AG08395 (cell line): ENCODE measurements at places on chromosomes 5 and 9.

DNA sequence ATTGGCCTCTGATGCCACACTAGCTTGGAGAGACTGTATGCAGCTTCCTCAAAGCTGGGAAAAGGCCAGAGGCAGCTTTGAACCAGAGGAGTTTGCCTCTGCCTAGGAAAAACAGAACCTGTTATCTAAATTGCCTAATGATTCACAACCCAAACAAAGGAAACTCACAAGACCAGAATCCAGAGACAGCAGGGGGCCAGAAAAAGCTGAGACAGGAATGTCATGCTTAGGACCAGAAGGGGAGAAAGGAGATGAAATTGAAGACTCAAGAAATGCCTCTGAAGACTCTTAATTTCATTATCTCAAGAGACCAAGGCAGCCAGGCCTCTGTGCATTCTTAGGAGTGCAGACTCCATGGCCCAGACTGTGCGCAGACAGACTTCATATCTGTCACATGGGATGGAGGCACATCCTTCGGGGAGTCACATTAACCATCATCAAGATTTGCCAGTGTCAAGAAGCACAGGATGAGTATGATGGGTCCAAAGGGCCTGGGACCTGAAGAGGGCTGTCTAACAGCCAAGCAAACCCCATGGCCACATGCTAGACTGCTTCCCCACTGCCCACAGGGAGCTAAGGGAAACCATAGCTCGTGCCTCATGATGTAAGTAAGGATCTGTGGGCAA, 57.3 kb downstream of the ARSB start:
- DNase-seq, result peak; percentile 15

- no peak for DNase-seq
These were observed 209.8 kb downstream of the ADAMTS6 start for GRCh38 chr5:65271906-65272305.

GRCh38 chr5:74640954-74641734, 616 bp upstream of the ENC1 start:
- DNase-seq, result peak; percentile 55

GRCh38 chr5:14914623-14915260, 43.2 kb upstream of the ANKH start:
- DNase-seq, result peak; percentile 70

- no peak for DNase-seq
These were observed 49.9 kb upstream of the SHB start for GRCh38 chr9:38118862-38119438.

- DNase-seq, result no peak
These were observed 9.1 kb upstream of the OLFM1 start for GRCh38 chr9:135078361-135078821.

DNA sequence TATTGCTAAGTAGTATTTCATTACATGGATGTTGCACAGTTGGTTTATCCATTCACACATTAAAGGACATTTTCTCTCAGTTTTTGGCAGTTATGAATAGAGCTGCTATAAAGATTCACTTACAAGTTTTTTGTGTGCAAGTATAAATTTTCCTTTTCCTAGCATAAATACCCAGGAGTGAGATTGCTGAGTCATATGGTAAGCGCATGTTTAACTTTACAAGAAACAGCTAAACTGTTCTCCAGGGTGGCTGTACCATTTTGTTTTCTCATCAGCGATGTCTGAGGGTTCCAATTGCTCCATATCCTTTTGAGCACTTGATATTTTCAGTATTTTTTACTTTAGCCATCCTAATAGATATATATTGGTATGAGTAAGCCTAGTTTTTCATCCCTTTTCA, 16.4 kb upstream of the ABCA1 start:
- DNase-seq, result no peak

GRCh38 chr5:159539678-159540077, 209.4 kb upstream of the IL12B start:
- no peak for DNase-seq

DNA sequence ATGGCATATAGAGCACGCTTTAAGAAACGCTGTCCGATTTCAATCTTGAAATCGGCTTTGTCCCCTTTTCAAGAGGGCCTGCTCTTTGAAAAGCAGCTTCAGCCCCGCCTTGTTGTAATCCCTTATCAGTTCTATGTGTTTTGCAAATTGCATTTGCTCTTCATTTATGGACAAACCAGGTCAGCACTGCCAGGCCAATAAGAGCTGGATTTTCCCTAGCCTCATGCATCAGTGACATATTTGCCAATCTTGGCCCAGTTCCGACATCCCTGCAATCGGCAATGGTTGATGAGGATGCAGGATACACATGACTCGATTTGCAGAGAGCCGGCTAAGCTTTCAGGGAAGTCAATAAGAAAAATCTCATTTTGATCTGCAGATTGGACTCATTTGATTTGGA, 529.1 kb upstream of the CLINT1 start:
- DNase-seq, result no peak

DNA sequence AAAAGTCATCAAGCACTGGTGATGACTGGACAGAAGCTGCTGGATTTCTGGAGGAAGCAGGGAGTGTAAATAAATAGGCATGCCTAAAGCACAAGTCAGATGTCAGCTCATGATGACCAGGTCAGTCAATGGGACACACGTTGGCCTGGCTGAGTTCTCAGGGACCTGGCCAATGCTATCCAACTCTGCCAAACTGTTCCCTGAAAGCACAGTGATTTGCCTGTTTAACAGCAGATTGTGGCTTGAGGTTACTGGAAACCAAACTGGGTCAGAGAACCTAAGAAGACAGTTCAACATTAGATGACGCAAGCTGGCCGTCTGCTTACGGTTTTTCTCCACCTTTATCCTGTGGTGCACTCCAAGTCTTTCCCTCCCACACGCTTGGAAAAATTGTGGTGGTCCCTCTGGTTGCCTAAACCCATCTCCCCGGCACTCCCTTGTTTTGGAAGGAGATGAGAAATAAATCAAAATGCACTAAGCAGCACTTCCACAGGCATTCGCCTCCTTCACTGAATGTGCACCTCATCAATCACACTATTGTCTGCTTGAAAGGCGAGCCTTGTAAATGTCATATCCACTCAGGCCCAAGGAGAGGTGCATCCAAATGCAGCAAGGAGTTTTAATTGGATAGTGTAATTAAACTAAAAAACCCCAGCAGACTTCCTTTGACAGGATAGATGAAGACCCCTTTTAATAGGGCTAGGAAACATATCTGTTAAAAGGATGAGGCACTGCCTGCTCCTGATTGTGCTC, 199.4 kb downstream of the GAPVD1 start:
- DNase-seq, result peak; percentile 43

DNA sequence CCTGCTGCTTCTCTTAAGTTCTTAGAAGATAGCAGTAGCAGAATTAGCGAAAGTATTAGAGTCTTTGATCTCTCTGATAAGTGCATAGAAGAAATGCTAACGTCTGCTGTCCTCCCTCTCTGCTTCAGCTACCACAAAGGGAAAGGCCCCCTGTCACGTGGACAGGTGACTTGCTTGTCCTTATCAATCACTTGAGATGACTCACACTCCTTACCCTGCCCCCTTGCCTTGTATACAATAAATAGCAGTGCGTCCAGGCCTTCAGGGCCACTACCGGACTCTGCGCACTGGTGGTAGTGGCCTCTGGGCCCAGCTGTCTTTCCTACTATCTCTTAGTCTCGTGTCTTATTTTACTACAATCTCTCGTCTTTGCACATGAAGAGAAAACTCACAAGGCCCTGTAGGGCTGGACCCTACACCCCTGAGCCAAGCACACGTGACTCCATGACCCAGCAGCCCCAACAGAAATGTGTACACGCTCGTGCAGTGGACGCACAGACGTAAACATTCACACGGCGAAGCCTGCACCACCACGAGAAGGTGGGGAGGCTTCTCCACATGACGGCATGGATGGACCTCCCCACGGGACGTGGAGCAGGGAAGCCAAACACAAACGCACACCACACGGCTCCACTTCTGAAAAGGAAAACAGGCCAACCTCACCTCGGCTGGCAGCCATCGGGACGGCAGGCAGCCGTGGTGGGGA, 38.3 kb downstream of the PNPLA7 start:
- DNase-seq, result no peak

GRCh38 chr9:5500441-5501235, 9.7 kb upstream of the PDCD1LG2 start:
- DNase-seq, result no peak

DNA sequence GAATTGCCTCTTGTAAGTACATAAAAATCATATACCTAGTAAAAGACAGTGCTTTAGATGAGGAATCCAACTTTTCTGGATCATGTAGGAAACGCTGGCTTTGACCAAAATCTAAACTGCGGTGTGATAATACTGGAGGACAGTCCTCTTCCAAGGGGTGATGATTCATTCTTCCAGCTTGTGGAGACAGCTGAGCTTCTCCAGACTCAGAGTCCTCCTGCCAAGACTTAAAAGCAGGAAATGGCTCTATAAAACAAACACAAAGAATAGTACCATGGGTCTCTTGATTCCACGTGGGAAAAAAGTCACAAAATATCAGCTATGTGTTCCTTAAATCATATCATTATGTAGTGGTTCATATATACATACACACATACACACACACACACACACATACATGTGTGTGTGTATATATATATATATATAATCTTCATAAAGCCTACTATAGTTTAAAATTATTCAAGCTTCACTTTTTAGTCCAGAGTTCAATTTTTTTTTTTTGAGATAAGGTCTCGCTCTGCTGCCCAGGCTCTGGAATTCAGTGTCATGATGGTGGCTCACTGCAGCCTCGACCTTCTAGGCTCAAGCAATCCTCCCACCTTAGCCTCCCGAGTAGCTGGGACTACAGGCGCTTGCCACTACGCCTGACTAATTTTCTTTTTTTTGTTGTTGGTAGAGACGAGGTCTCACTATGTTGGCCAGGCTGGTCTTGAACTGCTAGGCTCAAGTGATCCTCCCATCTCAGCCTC, 65.0 kb downstream of the PKD2L2 start:
- DNase-seq, result peak; percentile 88

- no peak for DNase-seq
These were observed 427.3 kb downstream of the PDE4D start for GRCh38 chr5:59466271-59466670.

- DNase-seq, result no peak
These were observed 4.4 kb upstream of the RAPGEF1 start for GRCh38 chr9:131744171-131744719.

DNA sequence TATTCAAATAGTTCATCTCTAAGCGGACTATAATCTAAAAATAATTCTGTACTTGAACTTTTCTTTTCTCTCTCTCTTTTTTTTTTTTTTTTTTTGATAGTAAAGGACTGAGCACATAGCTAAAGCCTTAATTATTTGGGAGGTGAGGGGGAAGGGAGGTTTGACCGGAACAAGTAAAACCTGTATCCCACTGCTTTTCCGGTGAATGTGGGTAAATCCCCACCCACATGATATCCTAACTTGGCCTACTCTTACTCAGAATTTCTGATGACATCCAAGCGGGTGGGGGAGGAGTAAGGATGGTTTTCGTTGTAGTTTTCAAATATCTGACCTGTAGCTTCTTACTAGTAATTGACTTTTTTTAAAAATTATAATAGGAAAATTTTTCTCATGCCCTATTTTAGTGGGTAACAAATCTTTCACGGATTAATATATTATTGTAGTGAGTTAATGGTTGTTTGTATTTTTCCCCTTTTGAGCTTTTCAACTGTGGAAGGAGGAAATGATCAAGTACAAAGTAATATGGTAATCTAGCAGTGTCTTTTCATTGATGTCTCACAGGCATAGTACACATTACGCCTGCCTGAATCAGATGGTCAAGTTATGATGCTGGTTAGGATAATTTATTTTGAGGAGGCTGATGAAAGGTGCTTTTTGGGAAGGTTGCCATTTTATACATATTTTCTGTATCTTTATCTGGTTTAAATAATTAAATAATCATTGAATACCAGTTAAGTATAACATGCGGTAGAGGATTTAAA, 2.2 kb upstream of the ELL2 start:
- DNase-seq, result no peak

GRCh38 chr5:145697251-145697990, 137.7 kb downstream of the PRELID2 start:
- peak; percentile 32 for DNase-seq

GRCh38 chr5:146450002-146450401, 2.9 kb downstream of the TCERG1 start:
- DNase-seq, result no peak

DNA sequence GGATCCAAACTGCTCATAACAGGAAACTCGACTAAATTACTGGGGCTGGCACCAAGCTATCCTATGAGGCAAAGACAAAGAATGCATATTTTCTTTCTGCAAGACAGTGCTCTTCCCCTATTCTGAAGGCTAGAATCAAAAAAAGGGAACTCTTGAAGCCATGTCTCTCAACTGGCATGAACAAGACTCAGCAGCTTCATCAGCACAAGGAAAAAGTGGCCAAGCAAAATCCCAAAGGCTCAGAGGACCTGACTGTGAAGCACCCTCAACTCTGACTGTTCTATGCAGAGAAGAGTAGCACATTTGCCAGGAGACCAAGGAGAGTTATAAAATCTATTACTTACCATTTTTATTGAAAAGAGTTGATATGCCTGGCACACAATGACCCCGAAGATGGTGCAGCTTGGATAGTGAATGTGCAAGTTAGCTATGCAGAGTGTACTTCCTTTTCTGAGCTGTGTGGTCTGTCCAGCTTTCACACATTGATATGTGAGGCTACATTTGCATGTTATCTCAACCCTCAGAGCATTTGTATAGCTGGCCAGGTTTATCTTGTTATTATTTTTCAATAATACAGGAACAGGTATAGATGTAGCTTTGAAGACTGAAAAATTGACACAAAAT, 51.0 kb upstream of the FYB1 start:
- DNase-seq, result no peak

GRCh38 chr9:99852617-99853016, 30.9 kb downstream of the NR4A3 start:
- DNase-seq, result no peak

- no peak for DNase-seq
These were observed 87.1 kb upstream of the SH3GL2 start for GRCh38 chr9:17491780-17492179.

GRCh38 chr5:7396713-7397454, 946 bp downstream of the ADCY2 start:
- no peak for DNase-seq

GRCh38 chr9:109923471-109923760, 143.4 kb downstream of the PALM2AKAP2 start:
- DNase-seq, result no peak

- DNase-seq, result no peak
These were observed 25.2 kb downstream of the CYFIP2 start for GRCh38 chr5:157290981-157291711.
